ENCODE measurements at places on chromosomes 1 and 21. TPM values are rescaled to one million over a fixed set of nuclear protein-coding genes. Genes with fewer than 3 reads are reported as not detected.

Gene PLEKHG5
- total RNA-seq = not detected

Gene ANKRD34A
- 21.5 TPM for total RNA-seq

Gene AIRE
- not detected for total RNA-seq

DNA sequence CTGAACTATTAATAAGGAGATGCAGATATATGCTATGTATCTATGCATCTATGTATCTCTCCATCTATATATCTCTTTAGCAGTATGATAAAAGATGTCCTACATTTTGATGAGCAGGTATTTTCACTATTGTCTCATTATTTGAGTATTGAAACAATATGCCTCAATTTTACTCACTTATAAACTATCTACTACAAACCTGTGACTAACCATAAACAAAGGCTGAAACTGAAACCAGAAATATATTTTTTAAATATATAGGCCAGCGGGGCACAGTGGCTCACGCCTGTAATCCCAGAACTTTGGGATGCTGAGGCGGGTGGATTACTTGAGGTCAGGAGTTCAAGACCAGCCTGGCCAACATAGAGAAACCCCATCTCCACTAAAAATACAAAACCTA, 22.0 kb downstream of the EIF4G3 start:
- DNase-seq = no peak

GRCh38 chr1:246785494-246786111, 61.4 kb downstream of the SCCPDH start:
- no peak for DNase-seq

- no peak for DNase-seq
These were observed 25.2 kb upstream of the PRDX6 start for GRCh38 chr1:173451981-173452380.

- no peak for DNase-seq
These were observed 118.0 kb upstream of the BARHL2 start for GRCh38 chr1:90834886-90835660.

- no peak for DNase-seq
These were observed 16.3 kb upstream of the IFNLR1 start for GRCh38 chr1:24203404-24203803.

DNA sequence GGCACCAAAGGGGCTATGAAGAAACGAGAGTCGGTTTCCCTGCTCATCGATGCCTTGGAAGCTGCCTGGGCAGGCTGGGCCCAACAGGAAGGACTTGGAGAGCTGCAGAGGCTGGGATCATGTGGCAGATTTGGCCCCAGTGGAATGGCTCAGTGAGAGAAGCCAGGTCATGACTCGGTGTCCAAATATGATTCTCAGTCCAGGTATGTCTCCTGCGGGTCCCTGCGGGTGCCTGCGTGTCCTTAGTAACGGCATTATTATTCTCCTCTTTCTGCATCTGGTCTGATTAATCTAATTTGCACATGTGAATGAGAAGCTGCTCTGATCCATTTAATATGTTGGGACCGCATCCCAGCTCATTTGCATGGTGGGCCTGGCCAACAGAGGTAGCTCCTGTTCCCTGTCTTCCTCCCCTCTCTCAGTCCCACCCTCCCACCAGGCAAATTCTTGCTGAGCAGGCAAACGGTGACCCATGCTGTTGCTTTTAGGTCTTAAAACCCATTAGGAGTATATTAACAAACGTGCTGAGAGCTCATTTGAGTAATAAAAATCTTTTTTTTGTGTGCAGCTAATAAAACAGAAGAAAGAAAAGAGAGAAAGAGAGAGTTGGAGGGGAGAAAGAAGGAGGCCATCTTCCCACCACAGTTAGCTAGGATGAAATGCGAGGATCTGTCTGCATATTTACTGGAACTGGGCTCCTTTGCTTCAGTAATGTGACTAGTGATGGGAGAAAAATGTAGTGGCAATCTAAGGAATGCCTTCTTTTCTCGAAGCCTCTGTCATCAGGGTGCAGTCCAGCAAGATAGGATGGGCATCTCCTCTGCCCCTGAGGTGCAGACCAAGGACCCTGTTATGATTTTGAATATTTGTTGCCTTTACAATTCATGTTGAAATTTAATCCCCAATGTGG, 133.5 kb downstream of the HMGB4 start:
- DNase-seq = no peak

DNA sequence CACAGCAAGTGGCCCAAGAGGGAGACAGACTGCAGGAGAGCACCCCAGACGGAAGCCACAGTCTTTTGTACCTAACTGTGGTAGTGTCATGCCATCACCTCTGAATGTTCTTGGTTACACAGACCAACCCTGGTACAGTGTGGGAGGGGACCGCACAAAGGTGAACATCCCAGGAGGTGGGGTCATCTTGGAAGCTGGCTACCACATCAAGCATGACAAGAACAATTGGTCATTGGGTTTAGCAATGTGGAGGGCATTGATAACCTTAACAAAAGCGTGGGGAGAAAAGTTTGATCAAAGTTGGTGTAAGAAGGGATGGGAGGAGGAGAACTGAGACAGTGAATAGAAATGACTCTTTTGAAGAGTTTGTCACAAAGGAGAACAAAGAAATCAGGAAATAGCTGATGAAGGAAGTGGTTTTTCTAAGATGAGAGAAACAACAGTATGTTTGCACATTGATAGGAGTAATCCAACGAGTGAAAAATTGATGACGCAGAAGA, 87.1 kb upstream of the CACNA1E start:
- no peak for DNase-seq

- DNase-seq = no peak
These were observed 35.2 kb upstream of the MAGOH start for GRCh38 chr1:53273526-53273925.

GRCh38 chr1:246081138-246081702, 425.9 kb downstream of the SMYD3 start:
- no peak for DNase-seq

GRCh38 chr1:201791779-201792173, 37.2 kb upstream of the IPO9 start:
- no peak for DNase-seq

DNA sequence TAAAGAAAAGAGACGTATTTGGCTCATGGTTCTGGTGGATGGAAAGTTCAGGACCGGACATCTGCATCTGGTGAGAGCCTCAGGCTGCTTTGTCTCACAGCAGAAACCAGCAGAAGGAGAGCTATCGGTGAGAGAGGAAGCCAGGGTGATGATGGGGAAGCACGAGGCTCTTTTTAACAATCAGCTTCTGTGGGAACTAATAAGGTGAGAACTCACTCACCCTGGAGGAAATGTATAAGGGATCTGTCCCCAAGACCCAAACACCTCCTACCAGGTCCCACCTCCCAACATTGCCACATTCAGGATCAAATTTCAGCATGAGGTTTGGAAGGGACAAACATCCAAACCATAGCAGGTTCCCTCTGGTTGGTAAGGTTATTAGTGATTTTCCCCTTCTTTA, 32.8 kb downstream of the ASTN1 start:
- no peak for DNase-seq
